Left ventricle myocardium inferior (tissue), 1 donor: ENCODE measurements at places on chromosomes 6 and 20. TPM values are rescaled to one million over a fixed set of nuclear protein-coding genes. Genes with fewer than 3 reads are reported as not detected.
A peak's percentile ranks its signal among the peaks of the same experiment; 100 is the strongest.

DNA sequence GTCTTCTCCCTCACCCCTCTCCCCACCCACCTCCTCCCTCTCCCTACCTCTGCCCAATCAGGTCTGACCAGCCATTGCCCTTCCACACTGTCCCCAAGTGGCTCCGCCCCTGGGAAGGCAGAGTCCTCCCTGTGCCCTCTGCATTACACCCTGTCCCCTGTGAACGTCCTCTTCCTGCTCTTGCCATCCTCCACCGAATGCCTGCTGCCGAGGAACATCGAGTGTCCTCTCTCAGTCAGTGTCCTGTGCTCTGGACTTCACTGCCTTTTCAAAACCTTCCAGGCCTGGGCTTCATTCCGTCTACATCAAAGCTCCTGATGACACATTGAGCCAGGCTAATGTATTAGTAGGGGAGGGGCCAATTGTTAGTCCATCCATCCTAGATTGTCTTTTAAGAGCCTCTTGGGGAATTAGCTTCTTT is 3.3 kb upstream of the PACSIN1 start:
- peak; percentile 62 for DNase-seq
- H3K27ac ChIP-seq, result peak overlapping the region; percentile 64
- H3K4me1 ChIP-seq, result peaks cover 17% of the 10 kb centered on the region
- peaks cover 36% of the 10 kb centered on the region for H3K27me3 ChIP-seq
- no peaks in the 10 kb centered on the region for H3K36me3 ChIP-seq

DNA sequence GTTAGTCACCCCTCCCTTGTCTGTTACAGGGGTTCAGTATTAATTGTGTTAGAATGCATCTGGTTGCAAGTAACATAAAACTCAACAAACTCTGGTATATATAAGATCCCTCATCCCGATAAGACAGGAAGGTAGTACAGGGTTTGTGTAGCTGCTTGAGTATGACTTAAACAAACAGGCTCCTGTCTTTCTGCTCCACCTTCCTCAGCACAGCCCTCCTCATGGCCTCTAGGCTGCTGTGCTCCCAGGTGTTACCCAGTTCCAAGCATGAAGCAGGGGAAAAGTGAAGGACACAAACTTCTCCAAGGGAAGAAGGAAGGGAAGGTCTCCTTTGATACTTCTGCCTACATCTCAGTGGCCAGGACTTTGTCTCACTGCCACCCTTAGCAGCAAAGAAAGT is 1.4 kb upstream of the RALGAPB start:
- H3K27me3 ChIP-seq, result no peaks in the 10 kb centered on the region
- H3K27ac ChIP-seq, result no peak overlapping the region
- no peaks in the 10 kb centered on the region for H3K36me3 ChIP-seq
- H3K4me3 ChIP-seq, result no peak overlapping the region

DNA sequence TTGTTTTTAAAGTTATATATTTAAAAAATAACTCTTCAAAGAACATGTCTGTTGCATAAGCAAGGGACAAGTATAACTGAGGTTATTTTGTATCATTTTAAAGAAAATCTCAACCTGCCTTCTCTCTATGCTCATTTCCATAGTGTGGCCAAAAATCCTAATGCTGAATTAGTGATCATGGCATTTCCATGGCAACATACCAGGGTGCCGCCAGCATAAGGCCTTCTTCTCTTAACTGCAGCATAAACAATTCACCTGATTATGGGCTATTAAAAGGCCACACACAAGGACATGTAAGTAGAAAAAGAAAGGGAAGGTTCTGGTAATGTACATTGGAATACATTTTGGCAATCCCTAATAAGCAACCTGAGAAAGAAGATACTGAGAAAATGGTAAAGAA is 95.1 kb upstream of the RNF217 start:
- no peak overlapping the region for H3K4me3 ChIP-seq
- no peaks in the 10 kb centered on the region for H3K4me1 ChIP-seq
- H3K36me3 ChIP-seq, result no peaks in the 10 kb centered on the region

The LY6G6F gene
- total RNA-seq, result not detected

DNA sequence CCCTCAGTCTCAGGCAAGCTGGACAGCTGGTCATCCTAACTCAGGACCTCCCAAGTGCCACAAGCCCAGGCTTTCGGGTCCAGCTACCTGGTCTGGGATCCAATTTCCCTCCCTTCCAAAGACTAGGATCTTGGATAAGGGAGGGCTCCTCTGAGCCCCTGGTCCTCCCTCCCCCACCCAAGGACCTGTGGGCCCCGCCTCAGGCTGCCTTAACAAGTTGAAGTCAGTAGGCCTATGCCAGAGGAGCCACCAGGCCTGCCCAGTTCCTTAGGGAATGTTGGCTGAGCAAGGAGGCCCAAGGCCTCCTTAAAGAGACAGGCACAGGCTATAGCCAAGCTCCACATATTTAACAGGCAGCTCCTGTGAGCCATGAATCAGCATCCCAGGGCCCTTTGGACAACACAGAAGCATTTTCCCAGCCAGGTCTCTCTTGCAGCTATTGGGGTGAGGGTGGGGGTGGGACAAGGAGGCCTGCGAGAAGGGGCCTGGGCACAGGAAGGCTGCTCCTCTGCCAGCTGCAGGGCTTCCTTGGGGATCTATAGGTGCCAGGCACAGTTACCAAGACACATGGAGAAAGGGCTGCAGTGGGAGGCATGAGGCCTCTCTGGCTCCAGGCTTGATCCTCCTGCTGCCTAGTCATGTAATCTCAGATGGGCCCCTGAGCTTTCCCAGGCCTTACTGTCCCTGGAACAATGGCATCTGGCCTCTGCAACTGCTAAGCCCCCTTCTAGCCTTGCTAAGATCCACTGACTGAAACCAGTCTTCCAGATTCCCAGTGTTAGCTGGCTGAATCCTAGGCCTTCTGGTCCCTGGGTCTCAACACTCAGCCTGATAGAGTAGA is 27.4 kb upstream of the NOL4L start:
- H3K36me3 ChIP-seq, result no peaks in the 10 kb centered on the region
- DNase-seq, result no peak
- no peak overlapping the region for H3K4me3 ChIP-seq
- peaks cover 13% of the 10 kb centered on the region for H3K27me3 ChIP-seq
- H3K4me1 ChIP-seq, result no peaks in the 10 kb centered on the region

DNA sequence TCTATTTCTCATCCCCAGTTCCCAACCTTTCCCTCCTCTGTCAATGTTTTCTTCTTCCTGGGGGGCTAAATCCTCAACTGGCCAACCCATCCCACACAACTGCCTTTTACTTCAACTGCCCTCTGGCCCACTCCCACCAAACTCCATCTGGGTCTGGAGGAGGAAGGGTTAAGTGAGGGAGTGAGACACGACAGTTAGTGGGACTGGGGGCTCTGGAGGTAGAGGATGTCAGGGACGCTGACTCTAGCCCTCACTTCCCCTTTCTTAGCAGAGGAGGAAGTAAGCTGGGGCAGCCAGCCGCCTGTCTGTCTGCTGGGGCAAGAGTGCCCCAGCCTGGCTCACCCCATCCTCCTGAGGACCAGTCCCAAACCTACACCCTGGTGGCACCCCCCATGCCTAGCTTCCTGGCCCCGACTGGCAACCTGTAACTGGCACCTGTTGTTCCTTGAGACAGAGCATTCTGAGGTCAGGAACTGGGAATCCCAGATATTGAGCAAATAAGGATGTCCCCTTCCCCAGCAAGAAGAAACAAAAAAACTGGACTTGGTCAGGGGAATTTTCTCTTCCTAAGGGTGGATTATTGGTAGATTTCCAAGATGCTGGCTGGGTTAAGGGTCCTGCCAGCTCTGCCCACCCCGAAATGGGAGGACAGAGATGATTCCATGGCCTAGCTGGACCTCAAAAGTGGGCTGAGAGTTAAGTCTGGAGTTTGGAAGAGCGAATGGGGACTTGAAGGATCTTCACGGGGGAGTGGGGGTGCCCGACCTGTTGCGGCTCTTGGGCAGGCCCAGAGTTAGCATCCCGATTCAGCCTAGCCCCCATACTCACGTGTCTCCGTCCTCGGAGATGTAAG is 971 bp downstream of the NFKBIE start:
- H3K4me1 ChIP-seq, result peaks cover 34% of the 10 kb centered on the region
- H3K27me3 ChIP-seq, result peaks cover 14% of the 10 kb centered on the region
- H3K4me3 ChIP-seq, result peak overlapping the region; percentile 81
- DNase-seq, result no peak

DNA sequence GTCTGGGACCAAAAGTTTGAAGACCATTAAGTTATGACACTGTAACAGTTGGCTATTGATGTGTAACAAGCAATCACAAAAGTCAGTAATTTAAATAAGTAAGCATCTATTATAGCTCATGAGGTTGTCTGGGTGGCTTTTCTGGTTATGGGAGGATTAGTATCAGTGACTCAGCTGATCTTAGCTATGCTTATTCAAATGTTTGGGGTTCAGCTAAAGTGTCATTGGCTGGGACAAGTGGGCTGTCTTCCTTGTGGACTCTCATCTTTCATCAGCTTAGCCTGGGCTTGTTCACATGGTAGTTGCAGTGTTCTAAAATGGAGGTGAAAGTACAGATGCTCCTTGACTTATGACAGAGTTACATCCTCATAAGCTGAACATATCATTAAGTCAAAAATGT is 74.6 kb upstream of the LAMP5 start:
- H3K27me3 ChIP-seq, result no peaks in the 10 kb centered on the region
- H3K4me3 ChIP-seq, result no peak overlapping the region
- H3K36me3 ChIP-seq, result peaks cover 79% of the 10 kb centered on the region
- DNase-seq, result no peak

DNA sequence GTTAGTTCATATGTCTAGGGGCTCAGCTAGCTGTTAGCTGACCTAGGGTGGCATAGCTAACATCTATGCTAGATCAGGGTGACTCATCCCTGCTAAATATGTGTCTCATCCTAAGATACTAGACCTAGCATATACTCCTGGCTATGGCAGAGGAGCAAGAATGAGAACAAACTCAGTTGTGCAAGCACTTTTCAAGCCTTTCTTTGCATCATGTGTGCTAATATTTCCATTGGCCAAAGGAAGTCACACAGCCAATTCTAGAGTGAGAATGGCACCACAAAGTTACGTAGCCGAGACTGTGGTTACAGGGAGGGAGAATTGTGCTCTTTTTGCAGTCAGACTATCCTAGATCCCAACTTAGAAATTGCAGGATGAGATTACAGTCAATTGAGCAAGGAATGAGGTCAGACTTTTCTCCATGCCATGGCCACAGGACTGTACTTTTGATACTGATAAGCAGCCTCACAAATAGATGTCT is 78.7 kb downstream of the PLCB4 start:
- H3K27me3 ChIP-seq, result no peaks in the 10 kb centered on the region
- peak overlapping the region; percentile 5 for H3K27ac ChIP-seq
- H3K4me1 ChIP-seq, result peaks cover 73% of the 10 kb centered on the region
- DNase-seq, result no peak

GRCh38 chr6:32868257-32868788 is 14.3 kb downstream of the PSMB9 start:
- no peak overlapping the region for H3K27ac ChIP-seq
- no peaks in the 10 kb centered on the region for H3K27me3 ChIP-seq
- H3K4me1 ChIP-seq, result peaks cover 4% of the 10 kb centered on the region
- peak; percentile 68 for DNase-seq

DNA sequence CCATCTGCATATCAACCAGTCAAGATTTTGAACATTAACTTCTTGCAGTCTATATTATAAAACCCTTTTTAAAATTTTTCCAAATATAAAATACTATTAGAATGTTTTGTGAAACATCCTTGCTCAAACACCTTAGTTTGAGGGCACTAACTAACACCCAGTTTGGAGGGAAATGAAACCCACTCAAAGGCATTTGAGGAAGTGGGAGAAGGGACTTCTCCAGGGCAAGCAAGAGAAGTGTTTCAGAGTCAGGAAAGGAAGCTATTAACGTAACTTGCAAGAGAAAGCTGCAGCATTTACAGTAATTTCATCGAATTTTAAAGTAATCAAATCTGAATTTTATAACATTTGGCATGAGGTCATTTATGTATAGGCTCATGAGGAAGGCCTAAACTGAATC is 21.3 kb downstream of the MTFR2 start:
- no peaks in the 10 kb centered on the region for H3K36me3 ChIP-seq
- no peaks in the 10 kb centered on the region for H3K27me3 ChIP-seq
- no peak overlapping the region for H3K4me3 ChIP-seq
- no peak overlapping the region for H3K27ac ChIP-seq

- H3K36me3 ChIP-seq, result no peaks in the 10 kb centered on the region
- H3K4me3 ChIP-seq, result no peak overlapping the region
- H3K27me3 ChIP-seq, result no peaks in the 10 kb centered on the region
Observed at GRCh38 chr6:51495610-51496396, 591.6 kb downstream of the PKHD1 start.
